ENCODE measurements at places on chromosomes 3 and 15.

- no peak for DNase-seq
These were observed 122.3 kb downstream of the EFHB start for GRCh38 chr3:19811689-19812088.

- DNase-seq: peak; percentile 53
These were observed 82.3 kb downstream of the LPP start for GRCh38 chr3:188236271-188236670.

DNA sequence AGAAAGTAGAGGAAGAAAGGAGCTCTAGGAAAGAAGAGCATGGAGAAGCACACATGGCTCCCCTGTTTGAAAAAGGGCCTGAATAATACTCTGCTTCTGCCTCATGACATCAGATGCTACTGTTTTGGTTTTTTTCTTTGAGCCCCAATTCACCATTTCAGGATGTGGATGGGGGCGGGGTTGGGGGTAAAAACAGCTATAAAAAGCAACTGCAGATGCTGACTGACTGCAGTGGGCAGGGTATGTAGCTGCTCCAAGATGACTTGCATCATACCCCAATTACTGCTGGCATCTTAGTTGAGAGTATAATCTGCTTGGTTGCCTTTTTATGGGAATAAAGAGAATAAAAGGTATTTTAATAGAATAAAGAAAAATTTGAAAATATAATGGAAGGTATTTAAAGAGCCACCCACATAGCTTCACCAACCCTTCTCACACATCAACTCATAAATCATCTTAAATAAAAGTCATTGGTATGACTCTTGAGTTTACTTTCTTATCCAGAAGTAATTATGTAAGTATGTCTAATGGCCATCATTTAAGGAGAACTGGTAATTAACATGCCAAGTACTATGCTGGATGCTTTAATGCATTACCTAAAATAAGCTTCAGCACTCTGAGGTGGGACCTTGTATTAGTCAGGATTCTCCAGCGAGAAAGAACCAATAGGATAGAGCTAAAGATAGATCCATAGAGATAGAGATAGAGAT lies 36.4 kb upstream of the TMEM45A start:
- no peak for DNase-seq

DNA sequence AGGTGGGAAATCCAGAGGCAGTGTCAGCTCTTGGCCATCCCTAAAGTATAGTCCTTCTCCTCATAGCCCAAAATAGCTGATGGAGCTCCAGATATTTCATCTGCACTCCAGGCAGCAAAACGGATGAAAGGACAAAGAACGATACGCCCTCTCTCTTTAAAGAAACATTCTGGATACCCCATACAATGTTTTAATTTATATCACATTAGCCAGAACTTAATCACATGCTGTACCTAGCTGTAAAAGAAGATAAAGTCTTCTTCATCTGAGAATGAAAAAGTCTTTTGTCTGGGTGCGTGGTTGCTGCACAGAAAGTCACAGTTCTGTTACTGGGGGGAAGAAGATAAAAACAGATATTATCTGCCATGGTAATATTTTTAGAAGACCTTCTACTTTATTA lies 4.3 kb upstream of the SHC4 start:
- no peak for DNase-seq

GRCh38 chr3:168271932-168272331 lies 176.2 kb upstream of the GOLIM4 start:
- DNase-seq: no peak

- peak; percentile 83 for DNase-seq
These were observed 359.7 kb upstream of the ROPN1 start for GRCh38 chr3:124351430-124352148.

- DNase-seq: no peak
These were observed 542 bp upstream of the UBAP1L start for GRCh38 chr15:65115542-65115941.

- peak; percentile 94 for DNase-seq
These were observed 183.9 kb downstream of the FAM43A start for GRCh38 chr3:194869482-194870169.

DNA sequence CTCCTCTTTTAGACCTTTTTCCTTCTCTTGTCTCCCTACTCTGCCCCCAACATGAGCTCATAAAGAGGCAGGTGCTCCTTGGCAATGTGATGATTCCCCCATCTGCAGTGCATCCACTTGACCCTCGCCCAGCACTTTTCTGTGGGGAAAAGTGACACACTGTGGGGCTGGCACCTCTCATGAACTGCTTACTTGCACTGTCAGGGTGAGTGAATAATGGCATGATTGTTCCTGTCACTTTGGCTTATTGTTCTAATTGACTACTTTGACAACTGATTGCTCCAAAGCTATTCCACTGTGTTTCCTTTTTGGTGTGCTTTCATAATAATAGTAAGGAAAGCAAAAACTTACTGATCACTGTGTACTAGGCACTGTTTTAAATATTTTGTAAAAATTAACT lies 253.3 kb upstream of the SUCLG2 start:
- DNase-seq: no peak
